ENCODE measurements at places on chromosomes 12 and 14.

DNA sequence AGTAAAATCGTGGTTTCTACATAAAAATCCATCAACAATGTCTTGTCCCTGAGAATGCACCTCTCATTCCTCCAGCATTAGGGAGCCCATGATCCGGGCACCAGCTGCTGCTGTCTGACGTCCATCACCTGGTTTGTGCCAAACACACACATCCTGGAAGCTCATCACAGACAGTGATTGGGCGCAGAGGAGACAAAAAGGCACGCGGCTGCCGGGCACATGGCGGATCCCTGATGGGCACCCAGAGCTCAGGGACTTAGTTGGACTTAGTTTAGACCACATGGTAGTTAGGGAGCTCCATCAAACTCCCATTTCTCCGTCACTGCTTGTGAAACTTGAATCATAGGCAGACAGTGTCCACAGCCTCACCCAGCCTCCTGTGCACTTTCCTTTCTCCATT, 1059.3 kb downstream of the TMEM121 start:
- no peak for DNase-seq

DNA sequence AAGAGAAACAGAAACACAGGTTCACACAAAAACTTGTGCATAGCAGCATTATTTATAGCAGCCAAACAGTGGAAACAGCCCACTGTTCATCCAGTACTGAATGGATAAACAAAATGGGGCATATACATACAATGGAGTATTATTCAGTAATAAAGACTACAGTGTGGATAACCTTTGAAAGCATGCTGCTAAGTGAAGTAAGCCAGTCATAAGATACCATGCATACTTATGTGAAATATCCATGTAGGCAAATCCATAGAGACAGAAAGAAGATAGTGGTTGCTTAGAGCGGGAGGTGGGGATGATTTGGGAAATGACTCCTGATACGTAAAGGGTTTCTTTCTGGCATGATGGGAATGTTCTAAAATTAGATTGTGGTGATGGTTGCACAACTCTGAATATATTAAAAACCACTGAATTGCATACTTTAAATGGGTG, 99.4 kb downstream of the CRADD start:
- DNase-seq: no peak

DNA sequence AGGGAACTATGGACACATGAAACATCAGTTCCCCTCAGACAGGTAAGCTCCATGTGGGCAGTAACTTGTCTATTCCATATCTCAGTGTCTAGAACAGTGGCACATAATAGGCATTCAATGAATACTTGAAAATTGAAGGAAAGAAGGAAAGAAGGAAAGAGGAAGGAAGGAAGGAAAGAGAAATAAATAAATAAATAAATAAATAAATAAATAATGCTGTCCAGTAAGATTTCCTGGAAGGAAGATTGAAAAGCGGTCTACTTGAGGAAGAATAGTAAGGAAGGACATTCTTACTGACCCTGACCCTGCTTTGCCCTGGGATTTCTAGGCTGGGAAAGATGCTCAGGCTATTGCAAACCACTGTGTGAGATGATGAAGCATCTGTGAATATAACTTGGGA, 91.5 kb downstream of the PTPRR start:
- DNase-seq: no peak

DNA sequence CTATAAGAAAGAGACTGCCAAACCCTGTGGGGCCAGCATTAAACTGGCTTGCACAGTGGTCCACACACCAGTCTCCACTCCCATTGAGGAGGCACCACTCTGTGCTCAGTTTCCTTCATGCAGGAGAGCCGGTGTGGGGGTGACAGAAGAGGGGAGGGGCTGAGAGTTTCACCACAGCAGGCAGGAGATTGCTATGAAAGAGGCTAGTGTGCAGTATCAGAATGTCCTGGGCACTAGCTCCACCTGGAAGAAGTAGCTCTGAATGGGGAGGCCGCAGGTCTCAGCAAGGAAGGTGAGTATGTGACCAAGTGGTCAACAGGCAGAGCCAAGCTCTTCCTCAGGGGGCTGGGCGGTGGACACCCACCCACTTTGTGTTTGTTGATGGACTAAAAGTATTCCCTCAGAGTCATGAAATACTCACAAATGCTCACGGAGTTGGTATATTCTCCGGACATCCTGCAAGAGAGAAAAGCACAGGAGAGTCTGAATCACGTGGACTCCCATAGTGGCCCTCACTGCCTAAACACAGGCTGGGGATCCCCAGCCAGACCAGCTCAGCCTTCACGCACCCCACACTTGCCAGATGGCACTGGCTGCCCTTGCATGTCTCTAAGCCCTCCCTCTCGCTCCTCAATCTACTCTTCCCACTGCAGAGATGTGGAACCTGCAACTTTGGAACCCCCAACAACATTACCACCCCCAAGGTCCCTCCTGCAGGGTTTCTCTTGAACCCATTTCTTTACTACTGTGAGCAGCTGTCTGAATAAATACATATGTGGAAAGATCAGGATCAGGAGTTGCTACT, 7.8 kb upstream of the KRT72 start:
- no peak for DNase-seq

GRCh38 chr12:26043135-26044006, 81.5 kb downstream of the BHLHE41 start:
- DNase-seq: no peak

DNA sequence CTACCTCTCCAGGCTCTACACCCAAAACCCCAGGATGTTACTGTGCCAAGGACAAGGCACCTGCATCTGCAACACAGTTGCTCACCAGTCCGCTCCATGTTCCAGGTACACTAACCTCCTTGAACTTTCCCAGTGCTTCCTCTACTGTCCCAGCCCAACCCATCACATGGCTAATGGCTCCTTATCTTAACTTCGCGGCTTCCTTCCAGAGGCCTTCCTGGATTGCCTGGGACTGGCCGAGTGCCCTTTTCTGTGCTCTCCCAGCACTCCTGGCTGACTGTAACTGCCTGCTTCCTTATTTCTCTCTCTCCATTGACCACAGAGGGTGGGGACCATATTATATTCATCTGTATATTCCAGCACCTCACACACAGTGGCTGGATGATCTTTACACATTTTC, 20.9 kb downstream of the POMT2 start:
- no peak for DNase-seq

DNA sequence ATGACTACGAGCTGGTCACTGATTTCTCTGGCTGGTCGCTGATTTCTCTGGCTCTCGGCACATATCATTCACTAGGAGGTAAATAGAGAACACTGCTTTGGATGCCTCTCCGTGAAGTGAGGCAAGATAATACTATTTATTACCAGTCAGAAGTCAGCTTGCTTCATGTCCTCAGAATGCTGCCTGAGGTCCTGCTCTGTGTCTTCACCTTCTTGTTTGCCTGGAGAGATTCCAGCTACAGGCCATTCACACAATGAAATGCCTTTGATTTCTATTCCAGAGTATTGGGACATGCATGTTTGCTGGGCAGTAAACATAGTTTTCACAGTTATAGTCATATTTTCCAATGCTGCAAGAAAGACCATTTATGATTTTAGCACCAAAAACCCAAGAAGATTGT, 106.7 kb downstream of the AEBP2 start:
- DNase-seq: no peak

DNA sequence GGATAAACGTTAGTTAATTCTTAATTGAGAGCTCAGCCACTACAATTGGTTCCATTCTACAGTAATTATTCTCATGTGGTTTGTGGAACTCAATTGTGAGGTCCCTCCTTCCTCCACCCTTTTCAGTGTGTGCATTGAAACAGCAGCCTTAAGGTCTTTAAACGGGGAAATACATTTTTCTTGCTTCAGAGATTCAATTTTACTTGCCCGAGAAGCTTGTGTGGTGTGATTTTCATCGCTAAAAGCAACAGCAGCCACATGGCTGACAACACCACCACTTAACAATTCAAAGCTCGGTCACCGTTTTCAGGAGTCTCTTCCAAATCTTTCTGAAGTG, 733 bp upstream of the PPFIBP1 start:
- DNase-seq: no peak

DNA sequence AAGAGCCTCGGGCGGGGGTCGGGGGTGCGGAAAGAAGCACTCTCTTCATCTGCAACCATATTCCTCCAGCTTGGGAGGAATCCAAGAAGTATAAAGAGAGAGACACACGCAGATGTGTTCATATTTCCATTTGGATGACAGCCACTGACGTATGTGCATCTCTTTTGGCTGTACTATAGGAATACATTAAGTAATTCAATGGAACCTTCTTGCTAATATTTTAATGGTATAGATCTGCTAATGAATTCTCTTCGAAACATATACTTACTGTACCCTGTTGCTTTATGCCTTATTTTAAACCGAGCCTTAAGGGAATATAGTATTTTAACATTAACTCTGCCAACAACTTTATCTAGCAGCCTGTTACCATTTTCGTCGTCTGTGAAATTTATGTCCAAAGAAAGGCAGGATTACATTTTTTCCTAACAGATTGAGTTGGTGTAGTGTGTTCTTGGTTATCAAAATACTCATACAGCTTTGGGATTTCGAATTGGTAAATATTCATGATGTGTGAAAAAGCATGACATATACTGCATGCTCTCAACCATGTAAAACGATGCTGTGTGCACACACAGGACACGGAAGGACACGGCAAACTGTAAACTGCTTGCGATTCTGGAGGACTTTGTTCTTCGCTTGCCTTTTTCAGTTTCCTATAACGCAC, 84.5 kb downstream of the CCDC88C start:
- no peak for DNase-seq

- DNase-seq: no peak
Measured at GRCh38 chr14:57058319-57058718, 210.4 kb downstream of the EXOC5 start.

GRCh38 chr14:78103271-78103670, 66.9 kb upstream of the NRXN3 start:
- DNase-seq: no peak

- DNase-seq: no peak
Measured at GRCh38 chr12:128797119-128798118, 26.3 kb downstream of the SLC15A4 start.

DNA sequence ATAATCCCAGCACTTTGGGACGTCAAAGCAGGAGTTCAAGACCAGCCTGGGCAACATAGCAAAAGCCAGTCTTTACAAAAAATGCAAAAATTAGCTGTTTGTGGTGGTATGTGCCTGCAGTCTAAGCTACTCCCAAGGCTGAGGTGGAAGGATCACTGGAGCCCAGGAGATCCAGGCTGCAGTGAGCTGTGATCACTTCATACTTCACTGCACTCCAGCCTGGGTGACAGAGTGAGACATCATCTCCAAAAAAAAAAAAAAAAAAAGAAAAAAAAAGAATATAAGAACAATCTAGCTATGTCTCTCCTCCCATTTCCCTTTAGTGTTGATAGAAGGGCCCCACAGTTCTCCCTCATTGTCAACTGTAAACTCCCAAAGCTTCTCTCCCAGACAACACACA, 3.5 kb upstream of the BCAT1 start:
- DNase-seq: no peak

DNA sequence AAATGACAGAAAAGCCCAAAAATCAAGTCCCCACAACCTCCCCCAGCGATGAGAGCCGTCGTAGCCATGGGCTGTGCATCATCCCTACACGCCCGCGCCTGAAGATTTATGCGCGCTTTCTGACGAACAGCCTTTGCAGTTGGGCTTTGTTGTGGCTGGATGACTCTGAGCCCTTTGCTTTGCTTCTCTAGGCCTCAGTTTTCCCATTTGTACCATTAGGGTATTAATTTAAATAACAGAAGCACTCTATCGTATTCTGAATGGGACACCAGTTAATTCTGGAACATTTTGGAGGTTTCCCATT, 24.2 kb downstream of the SFSWAP start:
- no peak for DNase-seq

DNA sequence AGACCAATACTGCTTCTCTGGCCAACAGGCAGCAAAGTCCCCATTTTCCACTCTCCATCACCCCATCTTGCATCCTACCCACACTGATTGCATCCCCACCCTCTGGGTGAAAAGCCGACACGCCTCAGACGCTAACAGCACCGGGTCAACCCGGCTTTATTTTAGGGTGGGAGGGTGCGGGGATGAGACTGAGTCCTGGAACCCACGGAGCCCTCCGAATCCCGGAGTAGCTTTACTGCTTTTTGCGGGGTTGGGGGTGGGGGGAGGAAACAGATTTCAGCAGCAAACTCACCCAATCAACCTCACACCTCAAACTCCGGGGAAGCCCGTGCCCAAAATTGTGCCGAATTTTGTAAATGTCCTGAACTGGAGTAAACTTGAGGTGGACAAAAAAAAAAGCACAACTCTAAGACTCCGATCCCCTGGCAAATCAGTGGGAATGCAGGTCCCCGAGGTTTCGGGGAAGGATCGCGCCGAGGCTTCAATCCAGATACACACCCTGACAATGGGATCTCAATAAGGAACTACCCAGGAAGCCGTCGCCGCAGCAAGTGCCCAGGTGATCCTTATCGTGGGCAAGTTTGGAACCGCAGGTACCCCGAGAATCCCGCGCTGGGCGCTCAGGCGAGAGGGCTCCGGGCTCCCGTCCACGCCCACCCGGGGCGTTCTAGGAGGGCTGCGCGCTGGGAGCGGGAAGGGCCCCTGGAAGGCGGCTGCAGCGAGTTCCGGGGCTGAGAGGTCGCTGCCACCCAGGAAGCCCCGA, 1.1 kb downstream of the GCH1 start:
- peak; percentile 15 for DNase-seq

GRCh38 chr12:116130431-116130830, 147.1 kb downstream of the MED13L start:
- no peak for DNase-seq

DNA sequence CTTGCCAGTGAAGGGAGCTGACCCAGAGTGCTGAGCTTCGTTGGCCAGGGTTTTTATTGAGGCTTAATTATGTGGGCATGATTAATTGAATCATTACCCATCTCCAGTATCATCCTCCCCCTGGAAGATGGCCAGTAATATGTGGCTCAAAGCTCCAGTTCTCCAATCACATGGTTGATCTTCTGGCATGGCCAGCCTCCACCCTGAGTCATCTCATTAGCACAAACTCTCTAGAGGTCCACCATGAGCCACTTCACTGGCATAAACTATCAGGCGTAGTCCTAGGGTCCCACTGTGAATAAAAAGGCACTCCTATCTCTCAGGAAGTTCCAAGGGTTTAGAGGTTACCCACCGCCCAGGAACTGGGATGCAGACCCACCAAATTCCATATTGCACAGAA, 135.0 kb downstream of the ANO6 start:
- DNase-seq: no peak

GRCh38 chr14:29734732-29735131, 192.9 kb downstream of the PRKD1 start:
- DNase-seq: no peak

All from activated naive CD8-positive, alpha-beta T cell treated with anti-CD3 and anti-CD28 coated beads for 36 hours (primary cell).